Epithelial cell of esophagus (primary cell): ENCODE measurements at places on chromosomes 2 and 18.

GRCh38 chr2:85016446-85016845, 45.5 kb downstream of the KCMF1 start:
- no peak for DNase-seq

- peak; percentile 84 for DNase-seq
Observed at GRCh38 chr2:20415511-20415918, 31.4 kb upstream of the RHOB start.

DNA sequence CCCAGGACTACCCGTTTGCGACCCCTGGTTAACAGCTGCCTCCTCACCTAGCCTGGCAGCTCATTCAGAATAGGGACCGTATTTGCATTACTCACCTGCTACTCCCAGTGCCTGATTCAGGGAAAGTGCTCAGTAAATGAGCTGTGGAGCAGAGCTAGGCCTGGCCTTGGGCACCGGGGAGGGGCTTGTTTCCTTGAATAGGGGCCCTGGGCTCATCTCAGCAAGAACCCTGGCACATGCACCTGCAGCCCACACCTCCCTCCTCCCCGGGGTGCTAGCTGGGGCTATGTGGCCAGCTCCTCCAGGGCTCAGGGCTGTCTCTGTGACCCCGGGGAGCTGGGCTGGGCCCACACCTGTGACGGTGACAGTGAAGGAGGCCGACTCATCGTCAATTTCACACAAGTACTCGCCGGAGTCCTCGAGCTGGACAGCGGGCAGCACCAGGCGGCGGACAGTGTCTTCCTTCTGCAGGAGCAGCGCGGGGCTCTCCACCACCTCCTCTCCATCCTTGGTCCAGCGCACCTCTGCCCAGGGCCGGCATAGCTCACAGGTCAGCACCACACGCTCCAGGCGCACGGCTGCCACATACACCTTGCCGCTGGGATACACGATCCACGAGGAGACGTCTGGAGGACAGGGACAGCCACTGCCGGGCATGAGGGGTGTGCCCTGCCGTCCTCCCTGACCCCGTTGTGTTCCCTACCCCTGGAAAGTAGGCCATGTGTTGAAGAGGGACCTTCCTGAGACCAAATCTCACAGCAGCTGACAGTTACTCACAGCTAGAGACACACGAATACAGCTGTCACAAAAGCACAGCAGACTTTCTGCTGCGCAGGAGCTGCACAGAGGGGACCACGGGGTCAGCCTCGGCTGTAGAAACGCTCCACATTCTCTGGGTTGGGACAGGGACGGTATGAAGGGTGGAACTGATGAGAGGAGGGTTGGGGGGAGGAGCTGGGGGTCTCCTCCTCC, 9.0 kb downstream of the OBSL1 start:
- no peak for DNase-seq

- DNase-seq = peak; percentile 77
Observed at GRCh38 chr2:17615728-17616351, 75.3 kb downstream of the VSNL1 start.

DNA sequence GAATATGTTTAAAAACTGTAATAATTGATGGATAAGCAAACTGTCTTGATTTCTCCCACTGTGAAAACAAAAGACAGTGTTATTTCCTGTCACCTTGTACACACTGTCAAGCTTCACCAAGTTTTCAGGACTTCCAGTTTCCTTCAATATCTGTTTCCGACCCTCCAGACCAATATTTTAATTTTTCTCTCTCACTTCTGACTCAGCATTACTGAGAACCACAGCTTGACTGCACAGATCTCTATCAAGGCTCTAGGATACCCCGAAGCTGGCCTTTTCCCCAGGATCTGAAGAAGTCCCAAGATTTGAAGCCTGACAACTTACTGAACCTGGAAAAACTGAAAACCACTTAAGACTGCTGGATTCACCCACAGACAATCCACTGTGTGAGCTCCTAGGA, 13.2 kb upstream of the SULT1C3 start:
- no peak for DNase-seq

DNA sequence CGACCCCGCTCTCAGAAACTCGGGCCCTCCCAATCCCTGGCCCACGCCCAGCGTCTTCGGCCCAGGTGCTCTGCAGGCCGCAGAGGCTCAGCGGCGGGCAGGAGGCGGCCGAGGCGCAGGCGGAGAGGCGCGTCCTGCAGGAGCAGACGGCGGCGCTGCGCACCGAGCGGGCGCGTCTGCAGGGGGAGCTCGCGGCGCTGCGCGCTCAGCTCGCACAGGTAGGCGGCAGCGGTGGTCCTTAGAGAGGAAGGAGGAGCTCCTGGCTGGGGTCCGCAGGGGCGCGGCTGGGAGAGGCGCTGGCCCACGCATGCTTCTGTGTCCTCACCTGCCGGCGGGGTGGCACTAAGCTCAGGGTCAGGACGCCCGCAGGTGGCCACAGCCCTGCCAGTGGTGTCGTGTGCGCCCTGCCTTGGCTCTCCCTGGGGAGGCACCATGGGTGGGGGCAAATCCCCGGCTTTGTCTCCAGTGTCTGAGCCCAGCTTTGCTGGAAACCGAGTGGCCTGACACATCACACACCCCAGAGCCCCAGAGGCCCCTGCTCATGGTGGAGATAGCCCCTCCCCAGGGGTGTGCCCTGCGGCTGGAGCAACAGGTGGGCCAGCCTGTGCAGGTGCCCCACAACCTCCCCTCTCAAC, 14.9 kb upstream of the SNED1 start:
- peak; percentile 65 for DNase-seq

- no peak for DNase-seq
Observed at GRCh38 chr2:5368263-5368662, 323.9 kb upstream of the SOX11 start.

DNA sequence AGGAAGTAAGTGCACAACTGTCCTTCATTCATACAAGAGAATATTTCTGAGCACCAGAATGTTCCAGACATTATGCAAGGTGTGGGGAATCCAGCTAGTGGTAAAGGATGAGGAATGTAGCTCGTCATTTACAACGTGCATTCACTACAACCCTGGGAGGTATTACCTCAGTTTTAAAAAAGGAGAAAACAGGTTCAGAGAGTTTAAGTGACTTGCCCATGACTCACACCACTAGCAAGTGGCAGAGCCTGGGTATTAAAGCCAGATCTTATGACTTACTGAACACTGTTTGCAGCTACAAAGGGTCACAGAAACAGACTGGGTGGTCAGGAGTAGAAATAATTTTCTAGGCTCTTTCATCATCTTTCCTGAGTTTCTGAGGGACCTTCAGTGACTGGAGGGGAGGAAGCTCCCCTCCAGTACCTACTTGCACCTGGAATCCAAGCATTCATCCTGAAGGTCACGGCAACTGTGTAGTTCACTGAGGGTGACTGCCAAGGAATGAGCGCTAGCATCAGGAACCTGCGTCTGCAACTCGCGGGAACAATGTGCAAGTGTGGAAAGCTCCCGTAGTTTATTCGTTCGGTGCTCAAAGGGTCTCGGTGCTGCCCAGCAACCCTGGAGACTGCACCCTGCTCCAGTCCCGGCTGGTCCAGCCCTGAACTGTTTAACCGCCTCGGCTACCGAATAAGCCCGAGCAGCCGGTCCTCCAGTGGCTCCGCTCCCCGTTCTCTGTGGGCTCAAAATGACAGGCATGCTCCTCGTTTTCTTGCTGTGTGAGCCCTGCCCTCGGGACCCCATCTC, 647 bp downstream of the CCDC121 start:
- peak; percentile 96 for DNase-seq

DNA sequence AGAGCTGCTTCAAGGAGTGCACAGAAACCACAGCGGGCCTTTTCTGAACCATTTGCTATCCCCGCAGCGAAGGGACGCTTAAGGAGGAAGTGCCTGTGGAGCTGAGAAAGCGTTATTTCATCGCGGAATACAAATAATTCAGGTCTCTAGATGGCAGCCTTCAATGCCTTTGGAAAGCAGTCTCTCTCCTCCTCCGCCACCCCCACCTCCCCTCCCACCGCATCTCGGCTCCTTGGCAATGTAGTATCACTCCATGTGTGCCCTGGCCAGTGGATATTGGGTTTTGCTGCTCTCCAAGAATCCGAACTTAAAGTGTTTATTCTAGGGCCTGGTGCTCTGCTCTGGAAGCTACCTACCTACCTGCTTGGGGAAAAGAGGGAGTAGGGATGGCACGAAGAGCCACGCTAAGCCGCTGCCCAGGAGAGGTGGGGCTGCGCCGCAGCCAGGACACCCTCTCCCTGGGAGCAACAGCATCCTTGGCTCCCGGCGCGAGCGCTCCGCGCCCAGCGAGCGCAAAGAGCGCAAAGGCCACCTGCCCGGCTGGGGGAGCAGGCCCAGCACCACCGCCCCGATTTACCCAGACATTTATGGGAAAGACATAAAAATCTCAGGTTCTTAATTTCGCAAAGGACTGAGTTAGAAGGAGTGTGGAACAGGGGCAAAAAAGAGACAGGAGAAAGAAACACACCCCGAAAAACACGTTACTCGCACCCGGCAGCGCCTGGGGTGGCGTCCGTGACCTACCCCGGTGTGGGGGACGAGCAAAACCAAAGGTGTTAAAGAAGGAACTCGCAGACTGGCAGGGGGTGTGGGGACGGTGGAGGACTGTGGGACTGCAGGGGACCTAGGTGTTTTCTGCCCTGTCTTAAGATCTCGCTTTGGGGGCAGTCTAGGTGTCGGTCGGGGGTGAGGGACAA, 1.0 kb downstream of the SPHKAP start:
- no peak for DNase-seq

DNA sequence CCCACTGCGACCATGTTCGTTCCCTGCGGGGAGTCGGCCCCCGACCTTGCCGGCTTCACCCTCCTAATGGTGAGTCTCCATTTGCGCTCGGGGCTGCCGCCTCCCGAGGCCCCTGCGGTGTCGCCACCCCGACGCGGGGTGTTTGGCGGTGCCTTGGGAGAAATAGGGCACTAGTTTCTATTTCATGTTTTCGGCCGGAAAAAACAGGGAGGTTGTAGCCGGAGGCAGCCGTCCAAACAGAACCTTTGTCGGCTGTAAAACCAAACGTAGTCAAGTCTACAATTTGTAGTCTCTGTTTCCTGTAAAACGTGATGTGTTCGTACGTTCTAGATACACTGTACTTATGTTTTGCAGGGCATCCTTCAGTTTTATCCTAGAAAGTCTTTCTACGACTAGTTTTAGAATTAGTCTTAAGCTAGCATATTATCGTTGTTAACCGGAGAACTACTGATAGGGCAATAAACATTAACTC, 290 bp downstream of the PSMG2 start:
- DNase-seq = no peak

DNA sequence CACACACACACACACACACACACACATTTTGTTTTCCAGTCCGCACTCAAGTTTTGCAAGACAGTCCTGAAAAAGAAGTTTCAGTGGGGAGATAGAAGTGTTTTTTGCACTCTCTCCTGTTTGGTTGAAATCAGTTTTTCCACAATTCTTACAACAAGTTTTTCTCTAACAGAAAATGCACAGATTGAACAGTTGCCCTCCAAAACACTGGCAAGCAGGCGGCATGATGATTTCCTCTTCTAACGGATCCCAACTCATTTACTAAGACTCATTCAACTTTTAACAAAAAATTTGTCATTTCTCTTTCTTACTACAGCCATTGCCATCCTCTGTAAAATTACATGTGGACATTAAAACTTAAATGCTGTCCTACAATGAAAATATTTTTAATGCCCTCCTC, 117.6 kb upstream of the DTNA start:
- DNase-seq = no peak

DNA sequence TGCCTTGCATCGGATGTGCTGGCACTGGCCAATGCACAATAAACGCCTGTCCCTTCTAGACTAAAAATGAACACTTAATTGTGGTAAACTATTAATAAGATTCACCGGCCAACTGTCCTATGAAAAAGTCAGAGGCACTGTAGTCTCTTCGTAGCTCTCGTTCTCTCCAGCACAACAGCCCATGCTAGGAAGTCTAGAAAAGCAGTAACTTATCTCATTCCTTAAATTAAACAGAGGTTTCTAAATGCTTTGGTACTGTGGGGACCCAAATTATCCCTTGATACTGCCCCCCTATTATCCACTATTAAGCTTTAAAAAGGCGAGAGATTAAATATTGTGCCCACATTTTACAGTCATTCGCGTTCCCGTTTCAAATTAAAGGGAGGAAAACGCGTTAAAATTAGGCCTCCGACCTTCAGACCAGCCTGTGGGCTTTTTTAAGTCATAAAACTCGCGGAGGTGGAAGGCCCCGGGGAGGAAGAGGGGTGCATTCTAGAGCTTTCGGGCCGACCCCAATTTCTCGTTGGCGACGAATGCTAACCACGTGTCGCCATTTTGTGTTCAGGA, 1.5 kb upstream of the PCBP1 start:
- no peak for DNase-seq

DNA sequence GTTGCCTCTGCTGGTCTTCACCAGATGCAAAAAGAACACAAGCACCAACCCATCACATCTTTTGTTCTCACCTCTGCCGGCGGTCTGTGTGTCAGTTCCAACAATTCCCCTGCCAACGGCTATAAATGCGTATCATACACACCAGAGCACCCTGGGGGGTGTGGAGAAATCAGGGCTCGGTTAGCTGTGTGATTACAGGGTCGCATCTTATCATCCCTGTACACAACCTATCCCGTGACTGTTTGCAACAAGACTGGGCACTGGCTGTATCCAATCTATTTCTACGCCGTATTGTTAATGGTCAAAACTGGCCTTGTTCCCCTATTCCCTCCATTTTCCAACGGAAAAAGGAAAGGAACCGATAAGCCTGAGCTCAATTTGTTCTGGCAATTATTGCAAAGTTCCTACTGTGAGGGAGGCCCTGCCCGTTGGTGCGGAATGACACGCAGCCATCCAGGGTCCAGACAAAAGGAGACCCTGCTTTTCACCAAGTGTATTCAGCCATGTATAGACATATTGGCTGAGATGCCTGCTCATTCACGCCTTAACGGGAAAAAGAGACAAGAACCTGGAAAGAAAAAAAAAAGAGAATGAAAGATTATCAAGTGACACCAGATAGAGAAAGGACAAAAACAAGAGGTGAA, 136.9 kb downstream of the CDH20 start:
- DNase-seq = no peak

DNA sequence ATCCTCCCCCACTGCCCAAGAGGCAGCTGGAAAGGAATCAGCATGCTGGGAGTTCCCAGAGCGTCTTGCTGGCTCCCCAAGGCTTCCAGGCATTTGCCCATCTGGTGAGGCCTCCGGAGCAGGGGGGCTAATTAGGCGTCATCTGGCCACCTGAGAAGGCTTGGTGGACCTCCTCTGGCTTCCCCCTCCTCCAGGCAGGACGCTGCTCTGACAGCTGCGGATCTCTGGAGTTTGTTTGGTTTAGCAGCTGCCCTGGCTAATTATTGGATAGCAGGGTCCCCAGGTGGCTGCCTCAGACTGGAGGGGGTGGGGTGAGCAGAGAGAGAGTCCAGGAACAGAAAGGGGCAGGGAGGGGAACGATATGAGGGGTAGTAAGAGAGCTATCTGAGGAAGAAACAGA, 425.2 kb upstream of the MEX3C start:
- DNase-seq = no peak

DNA sequence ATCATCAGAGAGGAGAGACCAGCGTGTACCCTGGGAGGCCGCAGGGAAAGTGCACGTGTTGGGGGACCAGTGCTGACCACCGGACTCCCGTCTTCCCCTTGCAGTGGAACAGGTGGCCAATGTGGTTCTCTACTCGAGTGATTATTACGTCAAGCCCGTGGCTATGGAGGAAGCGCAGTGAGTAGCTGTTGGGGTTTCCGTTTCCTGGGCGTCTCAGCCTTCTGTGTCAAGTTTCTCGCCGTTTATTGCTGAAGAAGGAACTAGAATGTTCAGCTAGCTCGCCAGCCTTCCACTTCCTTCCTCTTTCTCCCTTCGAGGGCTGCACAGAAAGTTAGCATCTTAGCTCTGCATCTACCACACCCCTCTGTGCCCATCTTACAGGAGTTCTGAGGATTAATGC, 22.8 kb upstream of the DGKD start:
- no peak for DNase-seq

- DNase-seq = no peak
Observed at GRCh38 chr2:144748443-144748842, 228.5 kb upstream of the ZEB2 start.
